ENCODE measurements at places on chromosomes 6 and 20.

DNA sequence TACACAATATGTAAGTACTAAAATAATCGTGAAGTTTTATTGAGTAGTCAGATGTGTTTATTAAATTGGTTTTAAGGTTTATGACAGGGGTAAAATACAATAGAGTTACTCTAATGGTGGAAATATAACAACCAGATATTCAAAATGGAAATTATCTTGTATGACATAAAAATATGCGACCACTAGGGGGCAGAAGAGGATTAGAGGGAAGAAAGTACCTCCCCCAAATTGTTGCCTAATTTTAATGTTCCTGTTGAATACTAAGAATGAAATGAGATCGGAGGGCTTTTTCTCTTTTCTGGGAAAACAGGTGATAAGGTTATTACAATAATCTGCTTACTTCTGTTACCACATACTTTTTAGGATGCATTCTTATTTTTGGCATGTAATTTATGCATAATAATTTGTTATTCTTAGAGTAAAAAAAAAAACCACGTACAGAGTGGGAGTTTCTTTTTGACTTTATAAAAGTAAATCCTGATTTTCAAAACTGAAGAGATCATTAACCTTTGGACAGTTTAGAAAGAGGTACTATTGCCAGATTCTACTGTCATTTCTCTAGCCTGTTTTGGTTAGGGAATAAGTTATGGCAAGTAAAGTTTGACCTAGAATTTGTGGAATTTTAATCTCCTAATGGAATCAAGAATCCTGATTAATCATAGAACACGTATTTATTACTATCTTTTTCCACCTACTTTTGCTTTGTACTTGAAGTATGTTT lies 159.2 kb downstream of the CD109 start:
- peak; percentile 63 for DNase-seq

DNA sequence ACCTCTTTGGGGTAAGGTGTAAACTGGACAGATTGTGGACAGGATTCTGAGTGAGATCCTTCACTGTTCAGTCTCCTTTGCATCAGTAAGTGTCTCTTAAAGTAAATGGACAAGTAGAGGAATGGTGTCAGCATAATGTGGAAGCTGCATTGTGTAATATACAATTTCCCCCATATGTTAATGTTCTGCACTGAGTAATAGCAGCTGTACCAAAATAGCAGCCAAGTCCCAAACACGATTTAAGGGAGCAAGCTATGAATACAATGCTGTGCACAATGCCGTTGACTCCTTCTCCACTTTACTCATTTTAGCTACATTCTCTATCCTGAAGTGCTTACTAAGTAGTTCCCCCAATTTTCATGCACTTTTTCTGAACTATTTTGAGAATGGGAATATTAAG lies 21.1 kb upstream of the TRIM26 start:
- peak; percentile 45 for DNase-seq

- DNase-seq = no peak
These were observed 440.1 kb downstream of the CBLN4 start for GRCh38 chr20:55565096-55565773.

DNA sequence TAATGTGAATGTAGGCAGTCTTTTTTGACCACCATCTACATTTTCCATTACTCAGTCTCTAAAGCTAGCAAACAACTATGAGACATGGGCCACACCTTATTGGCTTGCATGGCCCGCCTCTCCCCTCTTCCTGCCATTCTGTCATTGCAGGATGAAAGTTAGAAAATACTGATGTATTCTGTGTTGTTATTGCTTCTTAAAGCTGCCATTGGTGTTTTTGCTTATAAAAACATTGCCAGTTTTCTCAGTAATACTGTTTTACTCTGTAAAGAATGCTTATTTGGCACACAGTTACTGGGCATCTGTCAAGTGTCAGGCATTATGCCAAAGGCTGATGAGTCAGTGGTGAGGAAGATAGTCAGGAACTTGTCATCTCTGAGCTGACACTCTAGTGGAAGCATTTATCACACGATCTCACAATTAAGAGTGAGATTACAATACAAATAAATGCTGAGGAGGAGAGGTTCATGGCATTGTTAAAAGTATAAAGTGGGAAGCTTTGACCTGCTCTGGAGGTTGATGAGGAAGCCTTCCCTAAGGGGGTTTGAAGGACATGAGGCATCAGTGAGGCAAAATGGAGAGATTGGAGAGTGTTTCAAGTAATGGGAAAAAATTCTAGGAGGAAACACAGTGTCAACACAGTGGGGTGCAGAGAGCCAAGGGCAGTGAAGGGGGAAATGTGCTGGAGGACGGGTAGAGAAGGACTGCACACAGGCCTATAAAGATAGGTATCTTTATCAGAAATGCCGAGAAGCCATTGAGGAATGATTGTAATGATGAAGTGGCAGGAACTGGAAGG lies 14.7 kb downstream of the KLHL32 start:
- DNase-seq = peak; percentile 73

DNA sequence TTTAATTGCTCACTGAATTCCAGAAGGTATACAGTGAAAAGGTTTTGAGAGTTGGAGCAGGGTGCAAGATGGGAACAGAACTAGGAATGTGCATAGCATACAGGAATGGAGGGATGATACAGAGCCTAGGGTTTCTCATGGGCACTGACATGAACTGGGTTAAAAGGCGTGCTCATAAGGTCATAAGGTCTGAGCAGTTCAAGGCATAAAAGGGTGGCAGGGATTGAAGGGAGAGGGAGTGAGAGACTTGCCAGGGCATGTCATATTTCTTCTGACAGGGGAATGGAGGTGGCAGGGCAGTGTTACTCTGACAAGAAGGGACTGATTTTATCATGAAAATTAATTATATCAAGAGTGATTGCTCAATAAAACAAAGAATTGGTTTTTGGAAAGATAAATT lies 4.7 kb downstream of the MLIP start:
- no peak for DNase-seq

DNA sequence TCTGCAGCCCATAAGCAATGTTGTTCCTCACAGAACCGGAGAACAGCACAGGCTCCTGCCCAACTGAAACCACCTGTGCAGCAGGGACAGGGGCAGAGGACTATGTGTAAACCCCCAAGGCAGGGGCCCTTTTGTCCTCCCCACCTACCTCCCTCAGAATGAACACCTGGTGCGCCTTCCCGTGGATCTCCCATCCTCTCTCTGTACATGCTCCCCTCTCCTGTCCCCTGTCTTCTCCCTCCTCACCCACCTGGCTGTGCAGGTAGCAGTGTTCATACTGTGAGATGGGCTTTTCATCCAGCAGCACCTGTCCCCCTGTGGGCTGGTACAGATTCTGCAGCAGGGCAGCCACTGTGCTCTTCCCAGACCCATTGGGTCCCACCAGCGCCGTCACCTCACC lies 8.5 kb downstream of the TAP2 start:
- no peak for DNase-seq

- peak; percentile 88 for DNase-seq
These were observed 65.7 kb downstream of the EPM2A start for GRCh38 chr6:145669627-145670034.

GRCh38 chr6:111871207-111871606 lies 2.0 kb downstream of the FYN start:
- DNase-seq = no peak

GRCh38 chr6:170231293-170232185 lies 59.3 kb downstream of the DLL1 start:
- DNase-seq = no peak

- peak; percentile 10 for DNase-seq
These were observed 212.1 kb upstream of the PHACTR1 start for GRCh38 chr6:12504325-12504966.

DNA sequence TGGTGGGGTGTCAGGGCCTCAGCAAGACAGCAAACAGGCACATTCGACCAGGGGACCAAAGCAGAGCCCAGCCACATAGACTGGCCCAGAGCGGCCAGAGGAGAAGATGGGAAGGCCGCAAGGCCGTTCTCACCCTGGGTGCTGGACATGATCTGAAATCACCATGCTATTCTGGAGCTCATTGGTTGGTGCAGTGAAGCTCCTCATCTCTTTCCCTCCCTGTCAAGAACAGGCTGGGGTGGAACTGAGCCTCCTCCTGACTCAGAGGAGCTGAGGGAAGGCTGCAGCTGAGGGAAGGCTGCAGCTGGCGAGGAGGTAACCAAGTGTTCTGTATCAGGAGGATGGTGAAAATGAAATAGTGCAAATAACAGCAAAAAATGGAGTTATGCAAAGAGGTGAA lies 80.0 kb downstream of the AKAP7 start:
- no peak for DNase-seq

Measured in HCEC 1CT (cell line).